Ovary (tissue), 10 donors: ENCODE measurements at places on chromosomes 2 and 18. TPM values are rescaled to one million over a fixed set of nuclear protein-coding genes. Genes with fewer than 3 reads are reported as not detected.

DNA sequence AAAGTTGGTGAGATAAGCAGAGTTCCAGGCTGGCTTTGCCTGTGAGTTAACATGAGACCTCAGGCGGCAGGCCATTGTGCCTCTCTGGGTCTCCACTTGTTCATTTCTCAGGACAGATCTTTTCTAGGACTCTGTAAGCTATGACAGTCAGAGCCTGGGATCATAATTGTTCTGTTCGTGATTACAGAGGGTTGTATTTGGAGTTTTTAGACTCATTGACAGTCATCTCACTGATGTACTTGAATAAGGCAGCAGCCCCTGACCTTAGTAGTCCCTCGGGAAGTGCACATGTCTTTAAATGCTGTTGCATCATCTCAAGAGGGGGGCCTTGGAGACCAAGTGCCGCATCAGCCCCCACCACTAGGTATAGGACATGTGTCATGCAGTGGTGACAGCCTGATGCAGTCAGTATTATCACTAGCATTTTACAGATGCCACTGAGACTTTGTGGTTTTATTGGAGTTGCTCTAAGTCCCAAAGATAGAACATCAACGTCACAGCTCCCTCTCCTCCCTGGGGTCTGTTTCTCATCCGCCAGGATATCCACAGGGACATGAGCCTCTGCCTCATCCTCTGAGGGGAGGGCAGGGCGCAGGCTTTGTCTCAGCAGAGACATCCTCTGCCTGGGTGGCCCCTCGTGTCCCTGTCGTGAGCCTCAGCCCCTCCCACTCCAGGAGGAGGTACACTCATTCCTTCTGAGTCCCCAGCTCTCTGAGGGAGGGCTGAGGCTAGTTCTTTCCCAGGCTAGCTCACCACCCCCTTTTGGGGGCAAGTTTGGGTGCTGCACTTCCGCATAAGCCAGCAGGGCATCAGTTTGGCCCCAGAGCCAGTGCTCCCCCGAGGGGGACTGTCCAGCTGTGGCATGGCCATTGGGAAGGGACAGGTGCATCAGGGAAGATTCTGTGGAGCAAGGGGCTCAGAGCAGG lies 14.1 kb downstream of the GLI2 start:
- no peaks in the 10 kb centered on the region for H3K36me3 ChIP-seq
- H3K27me3 ChIP-seq, result no peaks in the 10 kb centered on the region
- DNase-seq, result peak; percentile 37
- no peak overlapping the region for H3K27ac ChIP-seq

GRCh38 chr2:207606829-207607228 lies 18.4 kb downstream of the METTL21A start:
- H3K4me3 ChIP-seq, result no peak overlapping the region
- H3K27me3 ChIP-seq, result no peaks in the 10 kb centered on the region
- H3K4me1 ChIP-seq, result no peaks in the 10 kb centered on the region
- DNase-seq, result no peak

DNA sequence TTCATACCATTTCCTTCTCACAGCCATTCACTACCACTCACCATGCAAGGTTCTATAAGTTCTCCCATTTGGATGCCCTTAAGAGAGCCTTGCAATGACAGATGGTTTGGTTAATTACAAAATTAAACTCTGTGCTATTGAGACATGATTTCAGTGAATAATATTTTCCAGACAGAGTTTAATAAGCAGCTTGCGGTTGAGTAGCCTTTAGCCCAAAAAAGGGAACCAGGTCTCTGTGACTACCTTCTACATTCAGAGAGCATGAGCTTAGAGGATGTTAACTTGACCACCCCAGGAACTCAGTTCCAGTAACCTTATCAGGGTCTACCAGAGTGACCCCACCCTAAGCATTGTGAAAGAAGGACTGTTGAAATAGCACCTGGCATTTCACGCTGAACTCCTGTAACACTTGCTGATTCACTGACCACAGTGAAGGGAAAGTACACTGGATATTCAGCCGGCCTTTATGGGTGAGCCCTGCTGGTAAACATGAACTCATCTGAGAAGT lies 1173.1 kb upstream of the ZEB2 start:
- no peaks in the 10 kb centered on the region for H3K4me1 ChIP-seq
- no peaks in the 10 kb centered on the region for H3K27me3 ChIP-seq
- H3K4me3 ChIP-seq, result no peak overlapping the region

DNA sequence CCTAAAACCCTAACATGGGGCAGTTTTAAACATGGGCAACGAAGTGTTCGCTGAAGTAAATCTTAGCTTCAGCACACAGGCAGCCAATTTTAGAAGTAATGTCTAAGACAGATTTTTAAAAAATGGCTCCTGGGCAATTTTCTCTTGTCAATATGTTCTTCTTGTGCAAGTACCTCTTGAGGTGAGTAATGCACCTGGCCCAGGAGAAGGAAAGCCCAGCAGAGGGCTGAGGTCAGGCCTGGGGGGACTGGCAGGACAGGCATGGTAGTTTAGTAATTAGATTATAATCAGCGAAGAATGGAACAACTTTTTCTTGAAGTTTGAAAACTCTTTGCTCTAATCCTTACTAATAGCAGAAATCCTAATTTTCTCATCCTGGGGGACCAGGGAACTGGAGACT lies 77.6 kb downstream of the SPRED2 start:
- no peaks in the 10 kb centered on the region for H3K36me3 ChIP-seq
- DNase-seq, result no peak
- no peaks in the 10 kb centered on the region for H3K27me3 ChIP-seq
- no peak overlapping the region for H3K4me3 ChIP-seq

DNA sequence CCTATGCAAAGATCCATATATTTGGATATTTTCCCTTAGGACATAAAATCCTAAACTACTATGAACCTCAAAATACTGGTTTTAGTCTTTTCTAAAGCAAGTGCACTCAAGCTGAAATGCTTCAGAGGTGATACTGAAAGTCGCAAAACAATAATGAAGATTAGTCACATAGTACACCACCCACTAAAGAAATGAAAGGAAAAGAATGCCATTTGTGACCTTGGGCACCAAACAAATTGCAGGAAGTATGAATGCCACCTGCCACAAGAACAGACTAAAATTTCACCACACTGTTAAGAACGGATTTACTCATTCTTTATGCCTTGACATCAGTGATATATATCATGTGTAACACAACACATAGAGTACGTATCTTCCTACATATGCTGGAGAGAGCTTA lies 161.5 kb downstream of the ZNF521 start:
- no peak for DNase-seq
- no peaks in the 10 kb centered on the region for H3K27me3 ChIP-seq
- H3K4me3 ChIP-seq, result no peak overlapping the region

GRCh38 chr2:191646163-191646902 lies 31.6 kb upstream of the NABP1 start:
- DNase-seq, result no peak
- no peaks in the 10 kb centered on the region for H3K36me3 ChIP-seq
- no peaks in the 10 kb centered on the region for H3K4me1 ChIP-seq
- H3K4me3 ChIP-seq, result no peak overlapping the region
- no peaks in the 10 kb centered on the region for H3K27me3 ChIP-seq

GRCh38 chr2:3387011-3387410 lies 7.5 kb downstream of the TRAPPC12 start:
- H3K27ac ChIP-seq, result no peak overlapping the region
- H3K27me3 ChIP-seq, result no peaks in the 10 kb centered on the region
- H3K4me3 ChIP-seq, result no peak overlapping the region

DNA sequence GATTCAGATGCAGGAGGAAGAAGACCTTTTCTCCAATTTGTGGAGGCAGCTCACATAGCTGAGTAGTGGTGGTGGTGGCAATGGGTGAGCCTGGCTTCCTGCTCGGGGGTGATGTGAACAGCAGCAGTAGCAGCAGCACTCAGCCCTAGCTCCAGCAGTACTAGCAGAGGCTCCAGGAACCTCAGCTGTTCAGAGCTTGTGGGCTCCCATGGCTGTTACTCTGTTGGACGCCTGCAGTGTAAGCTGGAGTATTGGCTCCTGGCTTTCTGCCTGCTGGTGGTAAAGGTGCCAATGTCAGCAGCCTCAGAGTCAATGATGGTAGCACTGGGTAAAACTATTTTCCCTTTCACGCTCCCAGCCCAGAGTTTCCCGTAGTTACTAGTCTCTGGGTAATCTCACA lies 3.1 kb upstream of the SEH1L start:
- H3K4me3 ChIP-seq, result no peak overlapping the region
- H3K27me3 ChIP-seq, result no peaks in the 10 kb centered on the region
- H3K4me1 ChIP-seq, result no peaks in the 10 kb centered on the region
- peak; percentile 44 for DNase-seq

DNA sequence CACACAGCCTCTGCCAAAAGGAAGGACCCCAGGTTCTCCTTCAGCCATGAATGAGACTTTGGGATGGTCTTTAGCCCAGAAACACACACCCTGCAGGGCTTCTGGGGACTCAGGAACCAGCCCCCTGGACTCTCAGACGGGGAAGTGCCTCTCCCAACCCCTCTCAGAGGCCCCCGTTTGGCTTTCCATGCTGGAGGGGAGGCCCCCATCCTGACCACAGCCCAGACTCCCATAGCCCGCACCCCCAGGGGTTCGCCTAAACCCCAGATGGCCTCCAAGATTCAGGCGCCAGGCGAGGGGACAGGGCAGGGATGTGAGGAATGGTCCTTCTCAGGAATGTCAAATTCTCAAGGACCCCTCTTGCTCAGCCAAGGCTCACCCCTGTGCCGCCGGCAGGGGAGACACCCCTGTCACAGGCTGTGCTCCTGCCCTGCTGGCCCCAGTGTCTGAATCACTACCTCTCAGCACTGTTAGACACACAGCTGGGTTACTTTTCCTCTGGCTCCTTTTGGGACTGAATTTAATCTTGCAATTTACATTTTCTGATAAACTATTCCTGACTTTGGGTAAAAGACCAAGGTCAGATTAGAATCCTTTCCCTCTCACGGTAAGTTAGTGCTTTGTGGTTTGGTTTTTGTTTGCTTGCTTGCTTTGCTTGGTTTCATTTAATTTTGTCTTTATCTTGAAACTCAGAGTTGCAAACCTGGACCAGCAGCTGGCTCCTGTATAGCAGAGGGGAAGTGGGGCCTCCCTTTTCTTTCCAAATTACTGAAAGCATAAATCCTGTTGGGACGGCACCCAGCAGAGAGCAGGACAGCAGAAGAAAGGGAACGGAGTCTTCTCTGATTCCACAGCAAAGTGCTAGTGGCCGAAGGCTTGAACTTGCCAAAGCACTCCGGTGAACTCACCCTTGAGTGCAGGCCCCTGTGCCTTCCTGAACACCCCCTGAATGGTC lies 198.9 kb upstream of the RAB6C start:
- peaks cover 1% of the 10 kb centered on the region for H3K4me1 ChIP-seq
- no peak overlapping the region for H3K4me3 ChIP-seq
- H3K36me3 ChIP-seq, result no peaks in the 10 kb centered on the region
- no peak overlapping the region for H3K27ac ChIP-seq
- no peak for DNase-seq

GRCh38 chr2:63189026-63189425 lies 138.4 kb downstream of the OTX1 start:
- DNase-seq, result no peak
- H3K36me3 ChIP-seq, result no peaks in the 10 kb centered on the region
- H3K4me3 ChIP-seq, result no peak overlapping the region
- H3K27me3 ChIP-seq, result no peaks in the 10 kb centered on the region

- H3K27me3 ChIP-seq, result no peaks in the 10 kb centered on the region
- no peaks in the 10 kb centered on the region for H3K36me3 ChIP-seq
- H3K4me1 ChIP-seq, result no peaks in the 10 kb centered on the region
- no peak overlapping the region for H3K4me3 ChIP-seq
- H3K27ac ChIP-seq, result no peak overlapping the region
Observed at GRCh38 chr2:40062381-40062780, 283.3 kb upstream of the THUMPD2 start.

DNA sequence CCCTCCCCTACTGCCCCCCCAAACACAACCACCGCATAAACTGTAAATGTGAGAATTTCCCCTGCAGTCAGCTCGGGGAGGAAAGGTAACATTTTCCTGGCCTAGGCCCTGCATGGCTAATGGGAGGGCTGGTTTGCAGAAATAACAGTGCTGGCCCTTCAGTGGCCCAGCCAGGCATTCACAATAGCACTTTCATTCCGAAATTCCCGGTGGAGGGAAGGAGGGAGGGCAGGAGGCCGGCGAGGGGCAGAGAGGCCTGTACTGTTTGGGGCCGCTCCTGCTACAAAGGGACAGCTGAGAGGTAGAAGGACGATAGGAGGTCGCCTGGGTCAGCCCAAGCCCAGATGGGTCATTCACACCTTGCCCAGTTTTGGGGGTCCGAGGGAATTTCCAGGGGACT lies 11.3 kb downstream of the CYP26B1 start:
- no peaks in the 10 kb centered on the region for H3K27me3 ChIP-seq
- no peaks in the 10 kb centered on the region for H3K4me1 ChIP-seq
- no peak overlapping the region for H3K27ac ChIP-seq
- no peaks in the 10 kb centered on the region for H3K36me3 ChIP-seq
- DNase-seq, result no peak

GRCh38 chr2:160464017-160464416 lies 29.6 kb downstream of the RBMS1 start:
- no peaks in the 10 kb centered on the region for H3K36me3 ChIP-seq
- H3K27ac ChIP-seq, result no peak overlapping the region
- H3K4me1 ChIP-seq, result peaks cover 8% of the 10 kb centered on the region
- H3K4me3 ChIP-seq, result no peak overlapping the region
- no peaks in the 10 kb centered on the region for H3K27me3 ChIP-seq

GRCh38 chr2:235502336-235502735 lies 8.5 kb downstream of the AGAP1 start:
- H3K27ac ChIP-seq, result no peak overlapping the region
- no peak overlapping the region for H3K4me3 ChIP-seq
- H3K36me3 ChIP-seq, result no peaks in the 10 kb centered on the region
- no peak for DNase-seq
- peaks cover 5% of the 10 kb centered on the region for H3K4me1 ChIP-seq

- peaks cover 8% of the 10 kb centered on the region for H3K4me1 ChIP-seq
- H3K27me3 ChIP-seq, result no peaks in the 10 kb centered on the region
- H3K27ac ChIP-seq, result no peak overlapping the region
- no peak overlapping the region for H3K4me3 ChIP-seq
- H3K36me3 ChIP-seq, result no peaks in the 10 kb centered on the region
- no peak for DNase-seq
Observed at GRCh38 chr2:26619096-26619495, 22.1 kb downstream of the CIB4 start.

DNA sequence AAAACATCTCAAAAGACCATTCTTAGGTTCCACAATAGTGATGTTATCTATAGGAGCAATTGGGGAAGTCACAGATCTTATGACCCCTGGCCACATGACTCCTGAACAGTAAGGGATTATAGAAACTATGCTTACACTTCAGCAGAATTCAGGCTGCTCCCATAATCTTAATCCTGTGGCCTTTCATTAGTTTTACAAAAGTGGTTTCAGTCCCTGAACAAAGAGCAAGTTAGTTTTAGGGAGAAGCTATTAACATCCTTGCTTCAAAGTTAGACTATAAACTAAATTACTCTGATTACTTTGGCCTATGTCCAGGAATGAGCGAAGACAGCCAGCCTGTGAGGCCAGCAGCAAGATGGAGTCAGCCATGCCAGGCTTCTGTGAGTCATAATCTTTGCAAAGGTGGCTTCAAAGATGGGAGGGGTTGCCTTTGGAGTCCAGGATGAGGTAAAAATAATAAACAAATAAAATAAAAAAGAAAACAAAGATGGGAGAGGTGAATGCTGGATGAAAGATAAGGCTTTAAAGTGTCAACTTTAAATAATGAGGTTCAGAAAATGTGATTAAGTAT lies 168.7 kb upstream of the NDUFV2 start:
- H3K27me3 ChIP-seq, result no peaks in the 10 kb centered on the region
- DNase-seq, result no peak
- H3K4me3 ChIP-seq, result no peak overlapping the region
- H3K27ac ChIP-seq, result no peak overlapping the region
- no peaks in the 10 kb centered on the region for H3K36me3 ChIP-seq

GRCh38 chr2:64203858-64204632 lies 59.8 kb upstream of the PELI1 start:
- no peaks in the 10 kb centered on the region for H3K36me3 ChIP-seq
- H3K27ac ChIP-seq, result no peak overlapping the region
- H3K4me3 ChIP-seq, result peak overlapping the region; percentile 11
- no peaks in the 10 kb centered on the region for H3K27me3 ChIP-seq
- DNase-seq, result no peak

The MAPK4 gene
- 1.7 TPM for total RNA-seq

The CAMKMT gene
- total RNA-seq, result 10.1 TPM

The ASIC4 gene
- total RNA-seq, result not detected

The MC2R gene
- not detected for total RNA-seq
